ENCODE measurements at places on chromosomes 2 and 18.
A peak's percentile ranks its signal among the peaks of the same experiment; 100 is the strongest.

DNA sequence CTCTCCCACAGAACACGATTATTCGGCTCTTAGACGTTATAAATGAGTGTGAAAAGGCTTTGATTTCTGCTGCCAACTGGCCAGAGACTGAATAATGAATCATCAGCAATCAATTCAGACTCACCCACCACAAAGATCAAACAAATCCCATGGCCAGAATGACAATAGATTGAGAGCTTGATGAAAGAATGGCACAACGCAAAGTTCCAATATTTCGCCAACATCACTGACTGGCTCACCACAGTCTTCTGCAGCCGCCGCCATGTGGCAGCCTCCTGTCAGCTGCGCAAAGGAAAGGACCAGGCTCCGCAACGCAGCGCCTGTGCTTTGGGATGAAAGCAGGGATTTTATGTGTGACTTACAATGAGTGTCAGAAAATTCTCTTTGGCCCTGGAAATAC lies 104.4 kb upstream of the SOX11 start:
- DNase-seq = no peak

DNA sequence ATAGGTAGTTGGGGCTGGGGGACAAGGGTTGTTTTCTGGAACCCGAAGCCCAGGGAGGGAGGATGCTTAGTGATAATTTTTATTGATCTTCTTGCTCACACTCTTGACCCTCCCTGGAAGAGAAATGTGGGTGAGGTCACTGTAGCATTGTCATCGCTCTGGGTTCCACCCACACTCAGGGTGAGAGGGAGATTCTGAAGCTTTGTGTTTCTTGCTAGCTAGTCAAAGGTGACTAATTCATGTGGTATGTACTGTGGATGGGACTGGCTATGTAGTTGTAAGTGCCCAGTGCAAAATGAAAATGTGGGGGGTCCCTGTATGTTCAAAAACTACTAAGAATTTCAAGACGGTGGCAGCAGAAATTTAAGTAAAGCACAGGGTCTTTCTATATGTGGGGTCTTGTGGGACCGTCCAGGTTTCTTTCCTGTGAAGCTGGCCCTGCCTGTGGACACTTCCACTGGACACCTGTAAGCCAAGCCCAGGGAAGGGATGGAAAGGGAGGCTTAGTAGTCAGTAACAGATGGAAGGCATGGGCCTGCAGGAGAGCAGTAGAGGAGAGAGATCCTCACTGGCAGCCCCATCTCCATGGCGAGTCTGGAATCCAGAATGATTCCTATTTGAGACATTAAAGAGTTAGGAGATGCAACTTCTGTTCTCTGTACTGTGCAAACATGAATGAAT lies 35.0 kb downstream of the TSN start:
- peak; percentile 94 for DNase-seq

GRCh38 chr2:25977768-25978167 lies 4.5 kb downstream of the KIF3C start:
- peak; percentile 80 for DNase-seq

- no peak for DNase-seq
Measured at GRCh38 chr2:237546040-237546875, 20.1 kb upstream of the PRLH start.

DNA sequence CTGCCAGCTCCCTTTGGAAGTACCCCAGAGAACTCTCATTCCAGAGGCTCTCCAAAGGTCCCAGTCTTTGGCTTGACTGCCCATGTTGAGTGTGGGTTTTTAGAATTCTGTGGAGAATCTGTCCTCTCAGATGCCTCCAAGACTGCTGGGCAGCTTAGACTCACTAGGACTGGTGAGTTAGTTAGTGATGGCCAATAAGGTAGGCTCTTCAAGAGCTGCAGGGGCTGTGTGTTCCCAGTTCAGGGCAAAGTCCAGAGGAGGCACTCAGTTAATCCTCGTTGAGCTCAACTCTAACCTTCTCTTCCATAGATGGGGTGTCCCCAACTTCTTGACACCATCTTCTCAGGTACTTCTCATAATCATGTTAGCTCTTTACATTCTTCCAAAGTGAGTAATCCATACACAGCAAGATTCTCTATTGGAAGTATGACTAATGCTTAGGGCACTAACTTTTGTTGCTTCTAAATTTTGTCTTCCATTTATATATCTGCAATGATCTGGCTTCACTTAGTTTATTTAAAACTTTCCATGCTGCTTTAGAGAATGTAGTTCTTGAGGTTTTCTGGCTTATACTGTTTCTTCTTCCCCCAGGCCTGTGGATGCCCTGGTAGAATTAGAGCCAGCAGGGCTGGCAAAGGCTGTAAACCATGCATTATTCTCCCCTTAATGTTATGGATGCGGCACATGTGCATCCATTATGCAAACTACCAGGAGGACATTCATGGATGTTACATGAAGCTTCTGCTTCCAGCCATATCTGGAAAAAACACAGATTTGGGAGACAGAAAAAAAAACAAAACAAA lies 88.9 kb downstream of the POLE4 start:
- DNase-seq = peak; percentile 70

DNA sequence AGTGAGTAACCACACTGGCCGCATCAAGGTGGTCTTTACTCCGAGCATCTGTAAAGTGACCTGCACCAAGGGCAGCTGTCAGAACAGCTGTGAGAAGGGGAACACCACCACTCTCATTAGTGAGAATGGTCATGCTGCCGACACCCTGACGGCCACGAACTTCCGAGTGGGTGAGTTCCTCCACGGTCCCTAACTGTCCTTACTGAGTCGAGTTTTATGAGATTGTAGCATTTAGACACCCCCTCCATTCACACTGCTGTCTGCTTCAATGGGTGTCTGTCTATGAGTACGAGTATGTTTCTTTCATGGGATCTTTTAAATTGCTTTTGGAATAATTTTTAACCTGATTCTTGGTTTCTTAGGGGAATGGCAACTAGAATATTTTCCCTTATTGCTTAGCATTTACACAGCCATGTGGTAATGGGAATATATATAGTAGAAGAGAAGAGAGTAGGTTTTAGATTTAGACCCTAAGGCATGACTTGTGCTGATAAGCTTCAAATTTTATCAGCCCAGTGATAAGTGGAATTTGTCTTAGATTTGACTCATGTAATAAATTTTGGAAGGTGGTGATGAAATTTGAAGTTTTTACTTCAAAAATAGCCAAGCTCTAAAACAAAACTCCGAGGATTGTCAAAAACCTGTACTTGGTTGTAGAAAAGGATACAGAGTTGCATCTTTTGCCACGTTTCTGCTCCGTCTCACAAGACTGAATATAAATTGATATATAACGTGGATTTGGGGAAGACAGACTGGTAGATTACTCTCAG lies 188.2 kb downstream of the LTBP1 start:
- peak; percentile 25 for DNase-seq

DNA sequence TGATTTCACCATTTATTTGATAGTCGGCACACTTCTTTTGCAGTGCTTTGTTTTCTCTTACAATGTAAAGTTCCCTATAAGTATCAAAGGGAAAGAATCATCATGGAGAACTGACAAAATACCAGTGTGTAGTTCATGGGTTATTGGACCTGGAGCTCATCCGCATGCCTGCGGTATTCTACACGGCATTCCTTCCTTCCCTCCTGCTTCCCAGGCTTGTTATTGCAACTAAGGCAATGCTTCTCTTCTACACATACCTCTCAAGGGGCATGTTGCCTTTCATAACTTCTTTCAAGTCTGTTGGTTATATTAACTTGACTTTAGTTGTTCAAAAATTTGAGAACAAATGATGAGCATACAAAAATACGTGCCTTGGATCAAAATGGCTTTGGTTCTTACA lies 24.3 kb upstream of the FAP start:
- no peak for DNase-seq

DNA sequence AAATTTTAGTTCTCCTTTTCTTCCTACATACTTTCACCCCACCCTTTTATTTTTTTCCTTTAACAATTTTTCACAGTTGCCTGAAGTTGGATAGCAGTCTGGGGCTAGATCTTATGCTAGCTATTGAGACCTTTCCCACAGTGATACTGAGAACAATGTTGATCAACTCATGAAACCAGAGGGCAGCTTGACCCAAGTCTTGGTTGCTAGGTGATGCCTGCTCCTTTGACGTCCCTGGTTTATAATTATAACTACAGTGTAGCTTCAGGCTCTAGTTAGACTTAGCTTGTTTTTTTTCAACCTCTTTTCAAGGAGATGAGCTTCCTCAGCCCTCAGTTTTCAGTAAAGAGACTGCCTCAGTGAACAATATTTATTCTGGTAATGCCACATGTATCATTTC lies 648.5 kb downstream of the IRS1 start:
- no peak for DNase-seq

DNA sequence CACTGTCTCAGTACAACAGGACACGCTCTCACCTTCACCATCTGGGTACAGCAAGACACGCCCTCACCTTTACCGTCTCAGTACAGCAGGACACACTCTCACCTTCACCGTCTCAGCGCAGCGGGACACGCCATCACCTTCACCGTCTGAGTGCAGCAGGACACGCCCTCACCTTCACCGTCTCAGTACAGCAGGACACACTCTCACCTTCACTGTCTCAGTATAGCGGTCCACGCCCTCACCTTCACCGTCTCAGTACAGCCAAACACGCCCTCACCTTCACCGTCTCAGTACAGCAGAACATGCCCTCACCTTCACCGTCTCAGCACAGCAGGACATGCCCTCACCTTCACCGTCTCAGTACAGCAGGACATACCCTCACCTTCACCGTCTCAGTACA lies 109.9 kb upstream of the CTDP1 start:
- no peak for DNase-seq

DNA sequence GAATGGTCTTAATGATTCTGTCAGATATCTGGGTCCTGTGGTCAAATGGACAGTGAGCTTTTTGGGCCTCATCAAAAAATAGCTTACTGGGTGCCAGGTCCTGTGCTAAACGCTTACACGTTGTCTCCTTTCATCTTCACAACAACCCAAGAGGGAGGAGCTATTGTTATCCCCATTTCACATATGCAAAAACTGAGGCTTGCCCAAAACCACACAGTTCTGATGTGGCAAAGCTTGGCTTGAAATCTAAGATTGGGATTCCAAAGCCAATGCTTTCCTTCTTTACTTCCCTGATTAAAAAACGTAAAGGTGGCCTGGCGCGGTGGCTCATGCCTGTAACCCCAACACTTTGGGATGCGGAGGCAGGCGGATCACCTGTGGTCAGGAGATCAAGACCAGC lies 69.3 kb downstream of the ACTR2 start:
- no peak for DNase-seq

GRCh38 chr2:6254441-6254840 lies 562.3 kb downstream of the SOX11 start:
- DNase-seq = no peak

- DNase-seq = peak; percentile 71
Measured at GRCh38 chr2:38505779-38506178, 96.9 kb downstream of the HNRNPLL start.

GRCh38 chr2:188629753-188630527 lies 338.3 kb downstream of the GULP1 start:
- peak; percentile 57 for DNase-seq

GRCh38 chr2:28454016-28454930 lies 41.6 kb upstream of the PLB1 start:
- peak; percentile 59 for DNase-seq

DNA sequence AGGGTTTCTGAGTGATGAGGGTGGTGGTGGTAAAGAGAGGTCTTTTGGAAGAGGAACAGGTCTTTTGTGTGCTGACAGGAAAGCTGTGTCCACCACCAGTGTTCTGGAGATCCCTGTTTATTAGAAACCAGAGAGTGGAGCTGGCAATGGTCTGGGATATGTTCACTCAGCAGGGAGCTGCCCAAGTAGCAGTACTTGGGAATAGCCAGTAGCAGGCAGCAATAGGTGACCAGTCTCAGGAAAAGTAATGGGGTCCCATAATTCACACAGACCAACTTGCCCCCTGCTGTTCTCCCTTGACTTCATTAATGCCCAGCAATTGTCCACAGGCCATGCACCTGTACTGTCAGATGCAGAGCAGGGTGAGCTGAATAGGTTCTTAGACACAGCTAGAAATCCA lies 1.8 kb downstream of the TSPYL6 start:
- no peak for DNase-seq

- peak; percentile 65 for DNase-seq
Measured at GRCh38 chr2:217622205-217623060, 380.4 kb downstream of the TNS1 start.

DNA sequence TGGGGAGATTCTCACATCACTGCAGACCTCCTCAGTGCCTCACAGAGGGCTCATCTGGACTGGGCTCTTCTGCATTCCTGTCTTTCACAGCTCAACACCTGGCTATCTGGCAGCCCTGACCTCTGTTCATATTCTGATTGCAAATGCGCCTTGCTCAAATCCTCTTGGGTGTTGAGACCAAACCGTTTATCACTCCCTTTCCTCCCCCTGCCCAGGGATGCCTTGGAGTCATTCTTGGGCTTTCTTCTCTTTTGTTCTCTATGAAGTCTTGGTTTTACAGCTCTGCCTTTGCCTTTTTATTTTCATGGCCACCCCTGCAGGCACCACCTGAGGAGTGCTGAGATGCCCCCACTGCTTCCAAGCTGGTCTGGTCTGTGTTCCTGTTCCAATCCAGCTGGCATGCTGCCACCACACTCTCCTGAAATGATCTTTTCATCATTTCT lies 26.3 kb downstream of the TUBB6 start:
- no peak for DNase-seq

DNA sequence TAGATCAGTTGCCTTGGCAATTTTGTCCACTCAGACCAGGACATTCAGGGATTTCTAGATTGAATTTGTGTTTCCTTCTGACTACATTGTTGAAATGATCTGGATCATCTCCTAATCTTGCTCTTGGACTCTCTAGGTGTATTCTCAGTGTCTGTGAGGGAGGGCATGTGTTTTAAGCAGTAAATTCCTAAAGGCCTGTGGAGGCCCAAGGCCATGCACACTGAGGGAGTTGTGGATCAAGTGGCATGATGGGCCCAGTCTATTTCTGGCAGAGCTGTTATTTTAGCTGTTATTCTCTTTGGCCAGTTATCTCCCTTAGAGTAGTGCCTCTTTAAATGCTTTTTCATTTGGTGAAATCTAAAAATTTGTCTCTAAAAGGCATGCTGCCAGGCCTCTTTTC lies 144.9 kb downstream of the RPIA start:
- no peak for DNase-seq

DNA sequence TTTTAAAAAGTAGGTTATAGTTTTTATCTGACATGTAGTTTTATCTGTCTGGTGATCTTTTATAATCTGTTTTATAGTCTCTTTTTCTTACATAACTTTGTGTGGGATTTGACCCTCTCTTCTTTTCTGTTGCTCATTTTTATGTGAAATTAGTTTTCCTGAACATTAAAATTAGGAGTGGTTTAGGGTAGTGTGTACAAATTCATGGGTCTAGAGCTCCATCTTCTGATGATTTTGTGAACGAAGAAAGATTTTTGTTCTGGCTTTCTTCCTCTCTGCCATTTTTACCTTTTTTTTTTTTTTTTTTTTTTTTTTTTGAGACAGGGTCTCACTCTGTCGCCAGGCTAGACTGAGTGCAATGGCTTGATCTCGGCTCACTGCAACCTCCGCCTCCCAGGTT lies 46.6 kb downstream of the SLC30A6 start:
- DNase-seq = no peak

DNA sequence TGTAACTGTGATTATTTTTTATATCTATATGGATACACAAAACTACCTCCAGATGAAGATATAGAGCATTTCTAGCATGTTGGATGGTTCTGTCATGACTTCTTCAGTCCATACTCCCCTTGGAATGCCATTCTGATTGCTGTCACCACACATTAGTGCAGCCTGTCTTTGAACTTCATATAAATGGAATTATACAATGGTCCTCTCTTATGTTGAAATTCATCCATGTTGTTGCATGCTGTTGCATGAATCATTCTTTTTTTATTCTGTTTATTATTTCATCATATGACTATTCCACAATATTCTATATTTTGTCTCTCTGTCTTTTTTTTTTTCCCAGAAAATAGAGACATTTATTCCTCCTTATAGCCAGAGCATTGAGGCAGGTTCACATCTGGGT lies 74.1 kb downstream of the OSBPL6 start:
- DNase-seq = no peak

- peak; percentile 14 for DNase-seq
Measured at GRCh38 chr2:96528006-96528699, 8.4 kb upstream of the ARID5A start.

All from EL (cell line).